ENCODE measurements at places on chromosomes 7 and 10.

- no peak for DNase-seq
Measured at GRCh38 chr7:96219378-96220130, 102.3 kb downstream of the SLC25A13 start.

DNA sequence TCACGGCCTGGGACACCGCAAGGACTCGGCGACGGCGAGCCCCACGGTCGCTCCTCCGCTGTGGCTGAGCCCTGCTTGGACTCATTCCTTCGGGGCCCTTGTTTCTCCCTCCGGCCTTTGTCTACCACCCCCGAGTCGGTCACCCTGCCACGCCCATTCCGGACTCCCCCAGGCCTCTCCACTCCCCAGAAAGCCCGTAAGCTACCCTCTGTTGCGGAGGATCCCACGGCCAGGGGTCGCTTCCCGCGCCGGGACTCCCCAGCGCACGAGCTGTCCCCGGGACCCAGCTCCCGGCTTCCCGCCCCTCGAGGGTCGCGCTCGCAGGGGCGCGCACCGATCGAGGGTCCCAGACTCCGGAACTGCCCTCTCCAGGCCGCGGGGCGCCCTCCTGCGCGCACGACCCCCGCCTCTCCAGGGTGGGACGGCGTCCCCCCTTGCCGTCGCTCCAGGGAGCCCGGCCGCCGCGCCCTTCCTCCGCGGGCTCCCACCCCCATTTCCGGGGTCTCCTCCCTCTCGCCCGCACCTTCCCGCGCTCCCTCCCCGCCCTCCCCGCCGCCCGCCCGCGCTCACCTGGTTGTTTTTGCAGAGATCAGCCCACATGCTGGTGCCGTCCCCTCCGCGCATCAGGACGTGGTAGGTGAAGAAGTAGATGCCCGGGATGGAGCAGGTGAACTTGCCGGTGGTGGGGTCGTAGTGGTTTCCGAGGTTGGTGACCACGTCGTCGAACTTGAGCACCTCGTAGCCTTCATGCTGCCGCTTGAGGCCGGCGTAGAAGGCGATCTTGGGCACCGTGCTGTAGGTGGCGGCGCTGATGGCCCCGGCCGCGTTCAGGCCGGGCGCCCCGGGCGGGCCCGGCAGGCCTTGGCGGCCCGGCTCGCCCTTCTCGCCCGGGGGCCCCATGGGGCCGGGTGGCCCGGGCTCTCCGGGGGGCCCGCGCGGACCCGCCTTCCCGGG, 1.5 kb downstream of the C1QL3 start:
- DNase-seq, result peak; percentile 66

GRCh38 chr10:117631276-117632145, 89.0 kb downstream of the EMX2 start:
- no peak for DNase-seq

DNA sequence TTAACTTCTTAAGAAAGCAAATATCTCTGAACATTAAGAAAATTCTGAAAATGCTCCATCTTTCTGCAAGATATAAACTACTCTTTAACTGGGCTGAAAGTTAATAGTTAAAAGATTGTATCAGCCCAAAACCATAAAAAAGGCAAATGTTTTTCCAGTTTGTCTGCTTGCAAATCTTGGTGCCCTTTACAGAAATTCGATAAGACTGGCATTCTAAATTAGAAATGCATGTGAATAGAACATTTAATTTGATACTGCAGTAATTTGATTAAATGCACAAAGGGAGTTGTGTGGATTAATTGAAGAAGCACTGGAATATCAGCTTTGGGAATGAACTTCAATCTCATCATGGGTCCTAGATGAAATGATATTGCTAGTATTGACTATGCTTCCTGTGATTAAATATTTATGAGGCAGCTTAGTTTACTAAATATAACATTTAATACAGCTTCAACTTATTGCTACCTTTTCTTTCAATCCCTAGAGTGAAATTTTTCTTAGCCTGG, 78.4 kb downstream of the IQUB start:
- DNase-seq, result no peak

DNA sequence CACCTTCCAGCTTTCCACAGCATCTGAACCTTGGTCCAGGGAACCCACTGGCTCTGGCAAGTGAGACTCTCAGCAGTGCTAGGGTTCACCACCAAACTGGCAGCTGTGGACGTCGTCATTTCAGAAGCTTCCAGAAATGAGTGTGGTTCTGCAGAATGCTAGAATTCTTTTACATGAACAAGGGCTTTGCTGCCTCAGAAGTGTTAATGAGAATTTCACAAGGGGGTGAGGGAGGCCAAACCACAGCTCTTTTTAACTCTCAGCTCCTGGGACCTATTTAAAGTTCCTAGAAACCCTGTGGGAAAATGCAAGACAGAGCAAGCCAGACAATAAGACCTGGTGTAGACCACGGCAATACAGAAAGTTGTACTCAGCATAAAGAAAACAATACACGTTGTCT, 129.3 kb upstream of the BET1 start:
- DNase-seq, result no peak

- no peak for DNase-seq
Measured at GRCh38 chr10:23512355-23513058, 73.6 kb downstream of the OTUD1 start.

GRCh38 chr7:54629771-54630170, 87.6 kb downstream of the VSTM2A start:
- no peak for DNase-seq

DNA sequence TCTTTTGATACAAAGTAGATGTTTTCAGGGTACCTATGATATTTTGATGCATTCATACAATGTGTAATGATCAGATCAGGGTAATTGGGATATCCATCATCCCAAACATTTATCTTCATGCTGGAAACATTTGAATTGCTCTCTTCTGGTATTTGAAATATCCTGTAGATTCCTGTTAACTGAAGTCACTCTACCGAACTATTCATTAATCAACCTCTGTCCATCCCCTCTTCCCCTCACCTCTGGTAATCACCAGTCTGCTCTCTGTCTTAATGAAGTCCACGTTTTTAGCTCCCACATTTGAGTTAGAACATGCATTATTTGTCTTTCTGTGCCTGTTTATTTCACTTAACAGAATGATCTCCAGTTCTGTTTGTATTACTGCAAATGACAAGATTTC, 11.3 kb downstream of the MTG1 start:
- no peak for DNase-seq

DNA sequence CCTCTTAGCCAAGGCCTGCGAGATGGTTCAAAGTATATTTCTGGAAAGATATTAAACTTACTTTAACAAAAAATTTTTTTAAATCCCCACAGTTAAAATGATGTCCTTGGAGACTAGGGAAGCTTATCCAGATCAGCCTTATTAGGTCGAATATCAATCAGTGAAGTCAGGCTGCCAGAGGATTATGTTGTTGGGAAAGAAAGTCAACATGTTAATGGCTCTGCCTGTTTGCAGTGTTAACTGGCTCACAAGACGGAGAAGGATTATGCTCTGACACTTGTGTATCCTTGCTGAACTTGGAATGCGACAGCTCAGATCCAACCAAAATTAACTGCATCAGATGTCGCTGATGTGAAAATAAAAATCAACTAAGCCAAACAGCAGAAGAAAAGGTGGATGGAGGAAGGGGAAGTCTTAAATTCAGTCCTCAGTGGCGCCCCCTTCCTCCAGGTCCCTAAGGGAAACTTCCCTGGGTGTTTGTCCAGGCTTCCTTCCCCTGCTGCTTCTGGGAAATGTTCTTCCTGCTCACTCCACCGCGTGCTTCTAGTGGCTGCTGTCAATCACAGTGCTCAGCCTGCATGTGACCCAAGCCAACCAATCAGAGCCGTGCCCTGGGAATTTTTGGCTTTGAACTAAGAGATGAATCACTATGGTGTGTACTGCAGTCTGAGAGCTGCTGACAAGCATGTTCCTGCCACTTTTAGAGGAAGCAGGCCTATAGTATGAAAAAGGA, 690.4 kb upstream of the NRP1 start:
- DNase-seq, result no peak

DNA sequence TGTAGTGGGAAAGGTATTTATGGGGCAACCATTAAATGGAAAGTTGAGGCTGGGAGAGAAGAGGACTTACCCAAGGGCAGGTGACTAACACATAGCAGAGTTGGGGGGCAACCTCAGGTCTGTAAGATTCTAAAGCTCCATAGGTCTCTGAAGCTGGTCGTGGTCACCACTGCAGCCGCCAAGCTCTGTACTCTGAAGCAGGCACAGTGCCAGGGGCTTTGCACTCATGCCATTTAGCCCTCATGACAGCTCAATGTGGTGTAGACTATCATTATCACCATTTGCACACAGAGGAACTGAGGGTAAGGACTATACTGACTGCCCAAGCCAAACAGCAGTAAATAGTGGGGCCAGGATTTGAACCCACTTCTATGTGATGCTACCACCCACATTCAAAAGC, 32.5 kb upstream of the TMEM273 start:
- no peak for DNase-seq

Measured in activated CD8-positive, alpha-beta memory T cell treated with anti-CD3 and anti-CD28 coated beads, Interleukin-2, amount 50 U/mL, for 48 hours (primary cell).